Activated T-cell treated with anti-CD3 and anti-CD28 coated beads, Interleukin-2, amount 50 U/mL, for 48 hours (primary cell): ENCODE measurements at places on chromosomes 11 and 22.

GRCh38 chr11:114129699-114130098 is 70.2 kb downstream of the ZBTB16 start:
- DNase-seq = no peak

GRCh38 chr22:49237703-49238102 is 590.0 kb downstream of the BRD1 start:
- DNase-seq = no peak

DNA sequence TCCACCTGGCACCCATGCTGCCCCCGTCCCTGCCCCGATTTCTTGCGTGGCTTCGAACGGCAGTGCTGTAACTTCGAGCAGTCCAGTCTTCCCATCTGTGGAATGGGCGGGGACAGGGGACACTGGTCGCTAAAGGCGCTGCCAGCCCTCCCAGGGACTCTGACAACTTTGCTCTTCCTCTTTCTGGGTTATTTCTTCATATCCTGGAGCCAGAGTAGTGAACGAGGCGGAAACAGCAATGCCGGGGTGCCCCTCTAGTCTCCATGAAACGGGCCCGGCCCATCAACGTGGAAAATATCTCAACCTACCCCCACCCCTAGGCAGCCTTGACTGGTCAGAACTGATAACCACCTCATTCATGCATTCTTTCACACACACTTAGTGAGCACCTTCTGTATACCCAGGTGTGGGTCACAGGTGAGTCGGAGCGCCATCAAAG is 42.8 kb downstream of the TRIOBP start:
- no peak for DNase-seq

DNA sequence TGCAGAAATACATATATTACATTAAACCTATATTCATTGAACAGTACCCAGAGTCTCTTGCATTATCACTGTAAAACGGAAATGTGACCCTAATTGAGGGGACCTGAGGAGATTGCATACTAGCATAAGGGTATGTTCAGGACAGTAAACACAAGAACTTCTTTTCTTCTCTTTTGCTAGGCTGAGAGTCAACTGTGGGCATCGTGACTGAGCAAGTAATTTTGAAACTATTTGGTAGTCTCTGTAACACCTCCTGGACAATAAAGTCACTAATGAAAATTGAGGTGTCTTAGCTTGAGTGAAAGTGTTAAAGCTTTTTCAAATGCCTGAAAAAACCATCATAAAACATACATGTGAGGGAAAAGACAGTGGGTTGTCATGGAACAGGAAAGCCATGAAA is 90.9 kb downstream of the PDHX start:
- no peak for DNase-seq

GRCh38 chr11:74255741-74256375 is 55.6 kb downstream of the P4HA3 start:
- peak; percentile 62 for DNase-seq

DNA sequence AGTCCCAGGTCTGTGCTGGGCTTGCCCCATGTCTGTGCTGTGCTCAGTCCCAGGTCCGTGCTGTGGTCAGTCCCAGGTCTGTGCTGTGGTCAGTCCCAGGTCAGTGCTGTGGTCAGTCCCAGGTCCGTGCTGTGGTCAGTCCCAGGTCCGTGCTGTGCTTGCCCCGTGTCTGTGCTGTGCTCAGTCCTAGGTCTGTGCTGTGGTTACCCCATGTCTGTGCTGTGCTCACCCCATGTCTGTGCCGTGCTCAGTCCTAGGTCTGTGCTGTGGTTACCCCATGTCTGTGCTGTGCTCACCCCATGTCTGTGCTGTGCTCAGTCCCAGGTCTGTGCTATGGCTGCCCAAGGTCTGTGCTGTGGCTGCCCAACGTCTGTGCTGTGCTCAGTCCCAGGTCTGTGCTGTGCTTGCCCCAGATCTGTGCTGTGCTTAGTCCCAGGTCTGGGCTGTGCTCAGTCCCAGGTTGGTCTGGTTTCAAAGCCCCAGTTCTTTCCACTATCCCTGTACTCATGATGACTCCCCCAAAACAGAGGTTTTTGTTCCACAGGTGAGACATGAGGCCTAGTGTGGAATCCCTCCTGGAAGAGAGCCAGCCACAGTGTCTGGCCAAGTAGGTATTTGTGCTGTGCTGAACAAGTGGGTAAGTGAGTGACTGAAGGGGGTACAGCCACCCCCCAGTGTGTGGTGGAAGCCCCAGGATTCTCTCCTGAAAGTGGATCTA is 34.8 kb downstream of the IRAG1 start:
- DNase-seq = no peak

DNA sequence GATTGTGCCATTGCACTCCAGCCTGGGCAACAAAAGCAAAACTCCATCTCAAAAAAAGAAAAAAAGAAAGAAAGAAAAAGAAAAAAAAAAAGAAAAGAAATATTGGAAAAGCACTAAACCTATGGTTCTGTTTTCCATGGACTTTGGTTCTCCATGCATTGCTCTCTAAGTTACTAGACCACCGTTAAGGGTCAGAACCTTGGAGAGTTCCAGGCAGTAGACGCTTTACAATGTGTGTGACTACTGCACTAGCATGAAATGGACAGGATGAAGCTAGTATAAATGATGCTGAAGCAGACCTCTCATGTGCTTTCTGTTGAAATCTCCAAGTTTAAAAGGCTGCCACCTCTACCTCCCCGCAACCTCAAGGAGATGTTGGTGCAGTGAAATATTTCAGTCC is 63.5 kb downstream of the SIK2 start:
- DNase-seq = no peak

- peak; percentile 81 for DNase-seq
These were observed 55.8 kb upstream of the RRAS2 start for GRCh38 chr11:14414470-14415461.

DNA sequence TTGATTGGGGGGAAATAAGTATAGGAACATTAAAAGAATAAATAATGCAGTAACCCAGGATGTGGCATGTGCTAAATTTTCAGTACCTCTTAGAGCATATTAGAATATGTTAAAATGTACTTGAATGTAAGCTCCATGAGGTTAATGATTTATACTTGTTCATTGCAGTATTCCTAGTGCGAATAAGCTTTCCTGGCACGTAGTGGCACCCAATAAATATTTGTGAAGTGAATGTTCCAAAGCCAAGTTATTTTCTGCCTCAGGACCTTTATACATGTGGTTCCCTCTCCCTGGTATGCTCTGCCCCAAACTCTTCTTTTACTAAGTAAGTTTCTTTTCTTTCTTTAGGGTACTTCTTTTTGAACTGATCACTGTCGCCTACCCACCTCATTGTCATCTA is 118.8 kb downstream of the DBX1 start:
- DNase-seq = no peak

GRCh38 chr11:125165111-125165842 is 726 bp downstream of the PKNOX2 start:
- DNase-seq = peak; percentile 39

GRCh38 chr11:29364006-29364405 is 652.8 kb downstream of the KCNA4 start:
- no peak for DNase-seq

DNA sequence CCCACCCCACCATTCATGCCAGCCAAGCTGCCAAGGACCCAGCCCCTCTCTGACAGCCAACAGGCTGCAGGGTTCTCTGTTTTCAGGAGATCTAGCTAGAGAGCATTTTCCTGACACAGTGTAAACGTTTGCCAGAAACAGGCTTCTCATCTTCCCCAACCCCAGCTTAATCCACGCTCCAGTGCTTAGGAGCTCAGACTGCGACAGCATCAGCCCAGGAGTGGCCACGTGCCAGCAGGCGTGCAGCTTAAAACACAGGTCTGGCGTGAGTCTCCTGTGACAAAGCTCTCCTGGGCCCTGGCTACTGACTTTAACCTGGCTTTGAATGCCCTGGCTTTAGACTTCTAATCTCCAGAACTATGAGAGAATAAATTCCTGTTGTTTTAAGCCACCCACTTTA is 66.6 kb downstream of the GALNT18 start:
- DNase-seq = no peak

- DNase-seq = no peak
These were observed 11.2 kb downstream of the BARX2 start for GRCh38 chr11:129386795-129387397.

DNA sequence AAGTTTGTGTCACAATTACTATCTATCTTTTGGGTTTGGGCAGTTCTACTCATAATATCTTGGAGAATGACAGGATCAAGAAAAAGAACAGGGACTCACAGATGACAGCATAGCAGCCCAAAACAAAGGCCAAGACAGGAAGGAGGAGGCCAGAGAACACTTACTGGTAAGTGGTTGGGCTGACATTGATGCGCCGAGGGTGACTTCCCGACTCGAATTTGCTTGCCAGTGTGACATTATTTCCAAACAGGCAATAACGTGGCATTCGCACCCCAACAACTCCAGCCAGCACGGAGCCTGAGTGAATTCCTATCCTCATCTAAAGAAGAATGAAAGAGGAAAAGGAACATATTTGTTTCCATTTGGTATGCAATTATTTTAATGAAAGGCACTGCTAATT is 309.9 kb downstream of the GUCY1A2 start:
- no peak for DNase-seq

- no peak for DNase-seq
These were observed 57.2 kb upstream of the FAM181B start for GRCh38 chr11:82790723-82791484.
